Epithelial cell of esophagus (primary cell): ENCODE measurements at places on chromosomes 1 and 21.

- no peak for DNase-seq
Observed at GRCh38 chr1:155187456-155187891, 13.8 kb downstream of the TRIM46 start.

- DNase-seq = no peak
Observed at GRCh38 chr1:208013210-208013609, 102.3 kb upstream of the CD34 start.

DNA sequence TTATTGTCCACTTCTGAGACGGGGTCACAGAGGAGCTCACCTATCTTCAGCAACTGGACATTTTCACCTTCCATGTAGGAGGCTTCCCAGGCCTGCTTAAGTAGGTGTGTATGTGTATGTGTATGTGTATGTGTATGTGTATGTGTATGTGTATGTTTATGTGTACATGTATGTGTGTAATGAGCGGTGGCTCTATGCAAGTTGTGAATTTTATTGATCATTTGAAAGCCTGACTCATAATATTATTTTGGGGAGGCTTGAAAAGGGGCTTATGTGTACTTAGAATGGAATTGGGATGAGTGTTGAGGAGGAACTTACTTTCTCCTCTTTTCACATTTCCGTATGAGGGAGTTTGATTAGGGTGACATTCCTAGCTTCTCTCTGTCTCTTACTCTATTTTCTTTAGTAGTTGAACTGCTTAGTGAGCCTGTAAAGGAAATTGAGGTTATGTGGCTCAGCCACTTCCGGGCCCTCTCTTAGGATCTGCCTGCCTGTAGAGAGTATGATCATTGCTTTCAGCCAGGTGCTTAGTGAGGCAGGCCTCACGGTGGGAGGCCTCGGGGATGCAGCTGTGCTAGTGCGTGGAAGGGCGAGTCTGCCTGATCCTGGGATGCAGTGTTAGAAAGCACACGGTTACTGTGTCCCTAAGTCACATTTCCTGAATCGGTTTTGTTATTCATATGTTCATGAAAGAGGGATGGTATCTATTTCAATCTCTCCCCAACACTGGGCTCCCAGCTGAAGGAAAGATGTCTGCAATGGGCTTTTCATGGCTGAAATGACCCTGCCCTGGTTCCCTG is 61.0 kb downstream of the IER5 start:
- no peak for DNase-seq

DNA sequence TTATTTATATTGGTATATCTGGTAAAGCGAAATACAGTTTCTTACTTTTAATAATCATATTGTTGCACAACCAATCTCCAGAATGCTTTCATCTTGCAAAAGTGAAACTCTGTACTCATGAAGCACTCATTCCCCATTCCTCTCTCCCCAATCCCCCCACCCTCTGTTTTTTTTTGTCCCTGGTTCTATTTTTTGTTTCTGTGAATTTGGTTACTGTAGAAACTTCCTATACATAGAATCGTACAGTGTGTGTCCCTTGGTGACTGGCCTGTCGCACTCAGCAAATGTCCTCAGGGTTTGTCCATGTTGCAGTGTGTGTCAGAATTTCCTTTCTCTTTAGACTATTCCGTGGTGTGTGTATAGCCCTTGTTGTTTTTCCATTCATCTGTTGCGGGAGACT is 7.9 kb upstream of the NLRP3 start:
- no peak for DNase-seq

DNA sequence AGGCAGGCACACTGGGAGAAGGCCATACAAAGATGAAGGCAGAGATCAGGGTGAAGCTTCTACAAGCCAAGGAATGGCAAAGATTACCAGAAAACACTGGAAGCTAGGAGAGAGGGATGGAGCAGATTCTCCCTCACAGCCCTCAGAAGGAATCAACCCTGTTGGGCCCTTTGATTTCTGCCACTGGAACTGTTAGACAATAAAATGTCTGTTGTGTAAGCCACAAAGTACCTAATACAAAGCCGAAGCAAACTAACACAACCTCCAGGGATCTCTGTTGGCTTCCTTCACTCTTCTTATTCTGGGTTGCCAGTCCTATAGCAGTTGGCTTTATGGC is 1.7 kb upstream of the PLA2G2A start:
- no peak for DNase-seq

- peak; percentile 9 for DNase-seq
Observed at GRCh38 chr1:184890539-184890973, 83.8 kb downstream of the NIBAN1 start.

- no peak for DNase-seq
Observed at GRCh38 chr1:229758101-229759036, 132.3 kb downstream of the URB2 start.

GRCh38 chr1:204150702-204151551 is 917 bp downstream of the ETNK2 start:
- DNase-seq = no peak

- DNase-seq = no peak
Observed at GRCh38 chr1:23424293-23425192, at the start of gene TCEA3. TSS of gene TCEA3 (minus strand) at chr1:23424748. CDS start at chr1:23424633, 115 bp downstream.

DNA sequence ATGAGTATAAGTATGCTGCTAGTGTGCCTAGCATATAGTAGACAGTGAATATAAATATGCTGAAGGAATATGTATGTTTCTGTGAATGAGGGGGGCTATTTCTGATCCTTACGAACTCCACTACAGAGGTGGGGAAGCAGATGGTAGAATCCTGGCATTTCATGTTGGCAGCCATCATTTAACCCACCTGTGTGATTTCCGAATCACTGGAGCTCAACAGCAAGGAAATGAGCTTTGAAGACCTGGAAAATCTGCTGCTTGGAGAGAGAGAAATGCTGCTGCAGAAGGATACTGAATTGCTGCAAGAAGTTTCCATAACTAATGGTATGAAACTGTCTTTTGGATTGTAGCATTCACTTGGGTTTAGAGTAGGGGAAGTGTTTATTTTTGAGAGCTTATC is 83.5 kb downstream of the RABGAP1L start:
- no peak for DNase-seq

DNA sequence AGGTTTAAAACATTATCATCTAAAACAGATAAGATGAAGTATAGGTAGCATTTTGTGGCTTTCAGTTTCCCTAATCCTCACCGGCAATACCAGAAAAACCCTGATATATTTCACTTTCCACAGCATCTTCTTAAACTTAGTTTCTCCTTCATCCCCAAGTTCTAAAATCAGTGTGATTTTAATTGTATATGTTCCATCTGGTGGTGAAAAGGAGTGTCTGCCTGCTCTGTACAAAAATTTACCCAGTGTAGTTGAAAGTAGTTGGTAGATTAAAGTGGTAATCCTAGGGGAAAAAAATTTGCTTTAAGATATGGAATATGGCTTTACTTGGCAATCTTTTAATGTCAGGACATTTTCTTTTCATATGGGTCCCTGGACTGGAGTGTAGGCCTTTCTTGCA is 74.3 kb downstream of the CEP350 start:
- DNase-seq = no peak

DNA sequence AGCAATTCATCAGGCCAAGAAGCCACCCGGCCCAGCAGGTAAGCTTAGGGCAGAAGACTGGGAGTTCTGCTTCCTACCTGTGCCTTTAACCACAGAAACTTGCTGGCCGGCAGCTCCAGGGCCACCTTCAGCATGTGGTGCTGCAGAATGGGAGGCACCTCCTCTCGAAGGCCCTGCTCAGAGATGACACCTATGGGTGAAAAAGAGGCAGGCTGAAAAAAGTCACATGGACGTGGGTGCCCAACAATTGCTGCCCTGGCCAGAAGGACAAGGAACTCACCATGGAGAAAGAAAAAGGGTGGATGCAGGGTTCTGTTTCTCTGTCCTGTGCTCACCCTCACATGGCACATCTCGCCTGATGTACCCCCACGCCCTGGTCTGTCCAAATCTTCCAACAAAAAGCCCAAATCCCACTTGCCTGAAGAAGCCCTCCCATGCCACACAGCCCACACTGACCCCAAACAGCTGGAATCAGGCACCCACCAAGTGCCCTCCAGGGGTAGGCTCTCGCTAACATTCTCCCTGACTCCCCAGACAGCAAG is 33.0 kb downstream of the URB1 start:
- DNase-seq = peak; percentile 56

DNA sequence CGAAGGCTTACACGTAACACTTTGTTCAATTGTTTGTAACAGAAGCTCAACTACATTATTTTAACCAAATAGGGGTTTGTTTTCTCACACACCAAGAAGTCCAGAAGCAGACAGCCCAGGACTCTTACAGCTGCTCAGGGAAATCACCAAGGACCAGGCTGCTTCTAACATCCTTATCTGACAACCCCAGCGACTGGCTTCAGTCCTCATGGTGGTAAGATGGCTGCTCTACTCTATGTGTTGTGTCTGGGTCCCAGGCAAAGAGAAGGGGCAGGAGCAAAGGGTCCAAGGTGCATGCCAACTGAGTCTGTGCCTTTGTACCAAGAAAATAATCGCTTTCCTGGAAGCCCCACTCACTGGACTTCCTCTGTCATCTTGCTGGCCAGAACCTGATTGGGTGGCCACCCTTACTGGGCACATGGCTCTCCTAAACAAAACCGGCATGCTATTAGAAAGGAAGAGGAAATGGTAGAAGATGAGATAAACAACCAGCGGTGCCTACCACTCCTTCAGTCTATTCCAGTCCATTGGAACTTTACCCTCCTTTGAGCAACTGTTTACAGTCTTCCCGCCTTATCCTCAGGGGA is 34.1 kb upstream of the LRRC8D start:
- no peak for DNase-seq

DNA sequence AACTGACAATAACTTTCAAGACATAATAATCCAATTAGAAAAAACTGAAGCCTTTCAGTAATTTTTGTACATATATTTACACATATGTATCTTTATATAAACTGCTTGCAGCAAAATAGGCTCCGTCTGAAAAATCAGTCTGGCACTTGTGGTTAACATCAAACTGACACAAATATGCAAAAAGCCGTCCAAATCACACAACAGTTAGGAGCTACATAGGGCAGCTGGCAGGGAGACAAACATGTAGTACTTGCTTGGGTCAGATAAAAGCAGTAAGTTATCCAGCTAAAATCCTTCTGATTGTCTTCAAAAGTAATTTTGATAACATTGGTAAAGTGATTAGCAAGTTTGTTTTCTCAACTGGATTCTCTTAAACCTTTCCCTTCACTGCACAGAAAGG is 14.7 kb upstream of the GUCA2A start:
- no peak for DNase-seq

DNA sequence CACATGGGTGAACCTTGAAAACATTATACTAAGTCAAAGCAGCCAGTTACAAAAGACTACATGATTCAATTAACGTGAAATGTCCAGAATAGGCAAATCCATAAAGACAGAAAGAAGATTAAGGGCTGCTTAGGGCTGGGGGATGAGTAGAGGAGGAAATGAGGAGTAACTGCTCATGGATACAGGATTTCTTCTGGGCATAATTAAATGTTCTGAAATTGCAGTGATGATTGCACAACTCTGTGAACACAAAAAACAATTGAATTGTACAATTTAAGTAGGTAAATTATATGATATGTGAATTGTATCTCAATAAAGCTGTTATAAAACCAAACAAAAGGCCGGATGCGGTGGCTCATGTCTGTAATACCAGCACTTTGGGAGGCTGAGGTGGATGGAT is 52.2 kb downstream of the RERE start:
- DNase-seq = no peak

- peak; percentile 19 for DNase-seq
Observed at GRCh38 chr1:246971090-246971721, 36.7 kb downstream of the ZNF695 start.

DNA sequence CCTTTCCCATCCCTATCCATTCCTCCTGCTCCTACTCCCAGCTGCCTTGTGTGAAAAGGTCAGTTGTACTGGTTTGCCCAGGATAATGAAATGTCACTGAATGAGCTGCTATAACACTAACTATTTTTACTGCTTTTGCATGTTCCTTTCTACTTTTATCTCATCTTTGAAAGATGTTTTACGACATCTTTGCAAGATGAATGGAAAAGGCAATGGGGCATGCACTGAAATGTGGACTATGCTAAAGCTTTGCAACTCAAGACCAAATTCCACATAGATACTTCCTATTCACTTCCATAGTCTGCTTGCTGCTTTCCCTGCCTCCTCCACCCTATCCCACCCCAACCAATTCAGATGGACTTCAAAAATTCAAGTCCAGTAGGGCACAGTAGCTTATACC is 111.3 kb downstream of the SETD4 start:
- DNase-seq = no peak

DNA sequence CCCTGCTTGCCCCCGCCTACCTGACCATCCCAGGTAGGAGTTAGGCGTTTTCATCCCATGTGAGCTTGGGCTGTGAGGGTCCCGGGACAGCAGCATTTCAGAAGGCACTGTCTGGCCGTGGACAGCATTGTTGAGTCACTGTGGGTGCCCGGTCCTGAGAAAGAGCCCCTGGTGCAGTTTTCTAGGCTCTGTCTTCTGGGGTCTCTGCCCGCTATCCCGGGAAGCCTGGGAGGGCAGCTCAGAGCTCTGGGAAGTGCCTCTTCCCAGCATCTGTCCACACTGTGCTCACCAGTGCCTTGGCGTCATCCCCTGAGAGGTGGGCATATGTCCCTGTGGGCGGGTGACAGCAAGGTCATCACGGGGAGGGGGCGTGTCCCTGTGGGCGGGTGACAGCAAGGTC is 11.4 kb upstream of the ZNF669 start:
- no peak for DNase-seq

DNA sequence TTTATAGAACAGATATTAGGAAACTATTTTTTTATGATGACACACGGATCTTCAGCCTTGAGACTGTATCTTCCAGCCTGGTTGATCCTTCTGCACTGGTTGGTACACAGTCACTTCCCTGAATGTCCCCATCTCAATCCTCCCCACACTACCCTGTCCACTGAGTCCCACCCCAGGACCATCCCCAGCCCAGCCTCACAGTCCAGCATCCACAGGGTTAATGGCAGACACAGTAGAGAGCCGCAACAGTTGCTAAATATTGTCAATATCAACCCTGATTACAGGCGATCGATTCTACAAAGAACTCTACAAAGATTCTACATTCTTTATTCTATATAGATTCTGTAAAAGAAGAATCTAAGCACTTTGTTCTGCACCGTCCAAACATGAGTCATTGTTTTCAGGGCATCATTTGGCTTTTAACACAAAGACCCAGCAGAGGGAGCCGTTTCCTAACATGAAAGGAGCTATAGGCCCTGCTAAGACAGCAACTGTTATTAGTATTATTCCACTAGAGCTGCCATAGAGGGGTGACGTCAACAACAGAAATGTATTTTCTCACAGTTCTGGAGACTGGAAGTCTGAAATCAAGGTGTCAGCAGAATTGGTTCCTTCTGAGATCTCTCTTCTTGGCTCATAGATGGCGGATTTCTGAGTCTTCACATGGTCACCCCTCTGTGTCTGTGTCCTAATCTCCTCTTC is 30.1 kb upstream of the IFNAR2 start:
- peak; percentile 93 for DNase-seq

DNA sequence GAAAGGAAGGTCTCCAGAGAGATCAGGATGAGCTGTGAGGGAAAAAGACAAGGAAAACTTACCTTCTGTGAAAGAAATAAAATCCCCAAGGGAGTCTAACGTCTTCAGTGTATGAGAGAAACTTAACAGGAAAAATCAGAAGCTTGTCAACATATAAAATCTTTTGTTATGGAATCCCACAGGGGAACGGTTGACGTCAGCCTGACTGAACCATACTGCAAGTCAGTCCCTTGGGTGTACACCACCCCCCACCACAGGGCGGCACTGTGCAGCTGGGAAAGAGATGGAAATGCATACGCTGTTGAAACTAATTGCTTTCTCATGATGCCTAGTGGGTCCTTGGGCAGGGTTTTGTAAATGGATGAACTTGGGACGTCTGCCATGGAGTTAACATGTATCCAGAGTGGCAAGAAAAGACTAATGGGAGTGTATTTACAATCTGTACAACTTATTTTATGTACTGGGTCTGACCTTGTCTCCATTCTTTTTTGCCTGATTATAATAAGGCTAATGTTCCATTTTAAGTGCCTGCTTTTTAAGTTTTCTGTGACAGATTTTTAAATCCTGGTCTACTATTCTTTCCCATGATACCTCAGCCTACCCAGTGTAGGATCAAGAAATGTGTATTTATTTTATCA is 22.7 kb downstream of the UTP25 start:
- peak; percentile 75 for DNase-seq
